RWPE2 (cell line): ENCODE measurements at places on chromosomes 1 and 21.

GRCh38 chr1:11680270-11681070, 478 bp downstream of the MAD2L2 start:
- DNase-seq, result no peak

GRCh38 chr1:7613106-7613850, 157.8 kb upstream of the VAMP3 start:
- DNase-seq, result peak; percentile 35

DNA sequence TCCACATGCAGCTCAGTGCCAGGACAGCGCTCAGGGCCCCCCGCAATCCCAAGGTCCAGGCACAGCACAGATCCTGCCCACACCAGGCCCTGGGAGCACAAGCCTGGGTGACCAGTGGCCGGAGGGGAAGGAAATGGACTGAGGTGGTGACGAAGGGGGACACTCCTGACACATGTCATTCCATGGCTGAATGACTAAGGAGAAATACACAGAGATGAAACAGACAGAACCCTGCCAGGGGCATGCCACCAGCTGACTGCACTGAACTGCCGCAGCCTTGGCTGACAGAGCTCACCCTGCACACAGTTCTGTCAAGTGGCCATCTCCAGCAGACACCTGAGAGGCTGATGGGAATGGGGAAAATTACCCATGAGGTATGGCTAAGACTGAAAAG, 56.1 kb downstream of the HSF2BP start:
- no peak for DNase-seq

DNA sequence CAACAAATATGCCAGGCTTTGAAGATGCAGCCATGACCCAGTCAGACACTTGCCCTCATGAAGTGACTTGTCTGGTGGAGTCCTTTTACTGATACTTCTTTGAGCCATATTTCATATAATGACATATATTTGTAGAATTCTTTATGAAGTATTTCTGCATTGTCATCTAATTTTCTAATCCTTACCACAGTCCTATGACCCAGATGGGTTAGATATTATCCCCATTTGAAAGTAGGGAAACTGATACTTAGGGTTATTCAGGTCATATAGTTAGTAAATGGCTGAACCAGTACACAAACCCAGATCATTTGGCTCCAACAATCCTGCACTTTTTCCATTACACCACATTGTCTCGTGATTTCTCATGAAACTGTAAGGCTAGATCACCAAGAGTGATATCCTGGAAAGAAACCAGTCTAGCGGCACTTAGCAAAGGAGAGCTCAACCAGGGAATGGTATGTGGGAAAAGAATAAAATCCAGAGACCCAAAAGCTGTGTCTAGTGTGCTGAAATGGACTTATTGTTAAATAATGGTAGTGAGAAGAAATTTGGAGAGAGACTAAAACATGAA, 49.6 kb downstream of the ZFYVE9 start:
- DNase-seq, result no peak

DNA sequence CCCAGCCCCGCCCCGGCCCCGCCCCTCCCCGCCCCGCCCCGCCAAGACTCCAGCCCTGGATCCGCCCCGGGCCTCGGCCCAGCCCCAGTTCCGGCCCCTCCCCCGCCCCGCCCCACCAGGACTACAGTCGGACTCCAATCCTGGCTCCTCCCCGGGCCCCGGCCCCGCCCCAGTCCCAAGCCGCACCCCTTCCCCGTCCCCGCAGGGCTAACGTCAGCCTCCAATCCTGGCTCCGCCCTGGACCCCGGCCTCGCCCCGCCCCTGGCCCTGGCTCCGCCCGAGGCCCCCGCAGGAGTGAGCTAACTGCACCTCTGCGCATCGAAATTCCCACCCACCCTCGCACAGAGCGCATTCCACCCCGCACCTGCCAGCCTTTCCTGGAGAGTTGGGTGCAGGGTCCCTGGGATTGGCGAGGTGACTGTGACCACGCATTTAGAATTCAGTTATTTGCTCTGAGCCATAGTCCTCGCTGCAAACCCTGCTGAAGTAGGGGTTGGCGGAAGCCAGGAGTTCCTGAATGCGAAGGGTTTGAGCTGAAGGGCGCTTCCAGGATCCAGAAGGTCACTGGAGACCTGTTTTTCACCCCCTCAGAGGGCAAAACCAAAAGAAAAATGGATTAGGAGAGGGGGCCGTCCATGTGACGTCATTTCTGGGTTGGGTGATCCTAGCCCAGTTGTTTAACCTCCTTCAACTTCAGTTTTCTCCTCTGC, 588 bp upstream of the IGSF8 start:
- peak; percentile 94 for DNase-seq
